ENCODE measurements at places on chromosomes 3 and 15.

DNA sequence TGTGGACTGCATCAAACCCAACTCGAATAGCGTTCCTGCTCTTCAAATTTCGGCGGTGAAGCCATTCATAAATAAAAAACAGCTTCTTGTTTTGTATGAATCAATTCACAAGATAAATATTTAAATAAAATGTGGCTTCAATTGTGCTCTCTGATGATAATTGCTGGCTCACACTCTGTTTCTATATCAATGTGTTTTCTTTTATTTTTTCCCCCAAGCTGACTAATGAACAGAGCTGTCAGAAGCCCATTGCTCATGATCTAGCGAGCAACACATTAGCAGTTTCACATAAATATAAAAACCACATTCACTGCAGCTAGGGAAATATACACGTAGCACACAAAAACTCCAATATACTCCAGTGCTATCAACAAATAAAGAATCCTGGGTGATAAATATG, 45.0 kb upstream of the FOXP1 start:
- DNase-seq: no peak

DNA sequence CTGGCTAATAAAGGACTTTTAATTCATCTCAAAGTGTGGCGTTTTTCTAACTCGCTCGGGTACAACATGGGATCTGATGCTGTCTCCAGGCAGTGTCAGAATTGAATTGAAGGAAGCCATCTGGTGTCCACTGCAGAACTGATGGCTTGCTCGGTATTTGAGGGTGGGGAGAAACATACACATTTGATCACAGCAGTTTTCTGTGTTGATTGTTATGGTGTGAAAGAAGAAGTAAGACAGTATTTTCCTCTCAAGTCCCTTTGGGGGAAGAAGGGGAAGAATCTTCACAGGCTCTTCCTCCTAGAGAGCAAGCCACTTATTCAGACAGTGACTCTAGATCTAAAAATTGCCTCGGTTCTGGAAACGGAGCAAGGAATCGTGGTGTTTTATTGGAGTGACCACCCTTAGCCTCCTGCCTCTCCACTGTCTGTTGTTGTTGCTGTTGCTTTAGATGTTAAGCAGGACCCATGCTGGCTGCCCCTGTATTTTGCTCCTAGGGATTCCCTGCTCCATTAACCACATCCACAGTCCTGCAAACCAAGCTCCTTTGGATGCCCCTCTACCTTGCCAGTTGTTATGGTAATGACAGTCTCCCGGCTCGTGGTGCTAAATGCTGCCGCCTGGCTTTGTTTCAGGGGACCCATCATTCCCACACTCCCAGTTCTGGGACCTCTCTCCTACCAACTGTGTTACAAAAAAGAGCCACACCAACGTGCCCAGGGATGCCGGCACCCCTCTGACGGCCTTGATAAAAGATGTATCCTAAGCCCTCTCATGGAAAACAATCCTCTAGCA, 15.3 kb upstream of the MCCC1 start:
- no peak for DNase-seq

GRCh38 chr3:101936419-101937356, 87.4 kb downstream of the NFKBIZ start:
- no peak for DNase-seq

GRCh38 chr3:26369133-26369532, 253.4 kb upstream of the LRRC3B start:
- no peak for DNase-seq

GRCh38 chr15:60363903-60364611, 33.7 kb downstream of the ANXA2 start:
- DNase-seq: no peak

DNA sequence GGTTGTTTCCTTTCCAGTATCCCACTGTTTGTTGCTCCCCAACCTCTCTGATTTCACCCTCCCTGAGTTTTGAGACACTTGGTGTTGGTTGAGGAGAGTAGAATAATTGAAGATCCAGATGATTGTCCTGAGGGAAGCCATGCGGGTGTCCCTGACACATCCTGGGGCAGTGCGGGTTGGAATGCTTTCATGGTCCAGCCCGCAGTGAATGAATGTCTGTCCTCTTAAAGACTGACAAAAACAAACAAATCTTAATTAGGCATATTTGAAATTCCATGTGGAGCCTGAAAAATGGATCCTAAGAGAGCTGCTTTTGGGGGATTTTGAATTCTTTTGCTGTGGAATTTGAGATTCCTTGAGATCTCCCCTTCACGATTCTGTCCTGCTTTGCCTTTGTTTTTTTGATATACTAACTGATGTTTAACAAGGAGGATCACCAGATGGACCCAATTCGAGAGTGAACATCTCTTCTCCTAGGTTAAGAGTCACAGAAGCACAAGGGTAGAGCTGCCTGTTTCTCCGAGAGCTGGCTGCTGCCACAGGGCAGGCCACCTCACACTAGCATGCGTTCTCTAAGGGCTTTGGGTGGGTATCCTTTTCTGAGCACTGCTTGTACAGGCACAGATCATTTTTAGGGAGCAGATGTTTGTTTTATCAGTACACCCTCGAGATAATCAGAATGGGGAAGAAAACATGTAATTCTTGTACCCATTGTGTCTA, 47.4 kb downstream of the GPR171 start:
- no peak for DNase-seq

DNA sequence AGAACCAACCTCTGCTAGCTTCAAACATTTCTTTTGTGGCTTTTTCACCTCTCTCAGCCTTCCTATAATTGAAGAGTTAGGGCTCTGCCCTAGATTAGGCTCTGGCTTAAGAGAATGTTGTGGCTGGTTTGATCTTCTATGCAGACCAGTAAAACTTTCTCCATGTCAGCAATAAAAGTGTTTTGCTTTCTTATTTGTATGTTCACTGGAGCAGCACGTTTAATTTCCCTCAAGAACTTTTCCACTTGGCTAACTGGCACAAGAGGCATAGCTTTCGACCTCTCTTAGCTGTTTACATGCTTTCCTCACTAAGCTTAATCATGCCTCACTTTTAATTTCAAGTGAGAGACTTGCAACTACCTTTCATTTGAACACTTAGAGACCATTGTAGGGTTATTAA, 964.7 kb downstream of the ROBO2 start:
- DNase-seq: no peak

DNA sequence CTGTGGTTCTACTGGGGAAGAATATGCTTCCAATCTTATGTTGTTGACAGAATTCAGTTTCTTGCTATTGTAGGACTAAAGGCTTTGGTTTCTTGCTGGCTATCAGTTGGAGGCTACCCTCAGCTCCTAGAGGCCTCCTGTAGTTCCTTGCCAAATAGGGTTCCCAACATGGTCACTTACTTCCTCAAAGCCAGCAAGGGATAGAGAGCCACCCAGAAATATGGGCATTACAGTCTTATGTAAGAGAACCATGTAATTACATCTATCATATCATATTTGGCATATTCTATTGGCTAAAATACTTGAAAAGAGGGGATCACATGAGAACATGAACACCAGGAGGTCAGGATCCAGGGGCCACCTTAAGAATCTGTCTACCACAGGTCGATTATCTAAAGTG, 6.2 kb upstream of the COX17 start:
- no peak for DNase-seq

DNA sequence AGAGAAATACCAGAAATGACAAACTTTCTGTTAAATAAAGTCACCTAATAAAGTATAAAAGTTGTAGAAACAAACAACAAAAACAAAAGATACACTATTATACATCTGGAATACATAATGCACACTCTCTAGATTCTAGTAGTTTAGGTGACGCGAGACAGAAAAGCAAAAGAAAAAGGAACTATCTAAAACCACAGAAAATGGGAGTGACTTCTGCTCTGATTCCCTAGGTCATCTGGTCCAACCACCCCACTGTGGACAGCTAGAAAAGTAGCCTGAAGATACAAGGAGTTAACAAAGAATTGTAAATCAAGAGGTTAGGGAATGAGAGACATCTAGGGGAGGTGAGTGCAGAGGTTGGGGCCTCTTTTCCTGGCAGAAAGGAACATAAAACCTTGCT, 39.1 kb downstream of the DHX36 start:
- no peak for DNase-seq

DNA sequence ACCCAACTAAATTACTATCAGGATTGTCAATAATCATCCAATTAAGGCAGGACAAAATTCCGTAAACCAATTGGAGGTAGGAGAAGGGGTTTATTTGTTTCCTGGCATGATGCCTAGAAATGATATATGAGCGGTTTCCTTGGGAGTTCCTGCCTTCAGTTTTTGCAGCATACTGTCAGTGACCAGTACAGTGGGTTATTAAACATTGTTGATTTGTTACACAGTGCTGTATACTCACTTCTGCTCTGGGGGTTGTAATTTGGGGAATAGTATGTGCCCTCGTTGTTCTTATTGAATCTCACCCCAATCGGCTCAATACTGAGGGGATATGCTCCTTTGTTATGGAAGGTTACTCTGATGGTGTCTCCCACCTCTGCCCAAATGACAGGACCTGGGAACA, 22.2 kb downstream of the CP start:
- DNase-seq: no peak

DNA sequence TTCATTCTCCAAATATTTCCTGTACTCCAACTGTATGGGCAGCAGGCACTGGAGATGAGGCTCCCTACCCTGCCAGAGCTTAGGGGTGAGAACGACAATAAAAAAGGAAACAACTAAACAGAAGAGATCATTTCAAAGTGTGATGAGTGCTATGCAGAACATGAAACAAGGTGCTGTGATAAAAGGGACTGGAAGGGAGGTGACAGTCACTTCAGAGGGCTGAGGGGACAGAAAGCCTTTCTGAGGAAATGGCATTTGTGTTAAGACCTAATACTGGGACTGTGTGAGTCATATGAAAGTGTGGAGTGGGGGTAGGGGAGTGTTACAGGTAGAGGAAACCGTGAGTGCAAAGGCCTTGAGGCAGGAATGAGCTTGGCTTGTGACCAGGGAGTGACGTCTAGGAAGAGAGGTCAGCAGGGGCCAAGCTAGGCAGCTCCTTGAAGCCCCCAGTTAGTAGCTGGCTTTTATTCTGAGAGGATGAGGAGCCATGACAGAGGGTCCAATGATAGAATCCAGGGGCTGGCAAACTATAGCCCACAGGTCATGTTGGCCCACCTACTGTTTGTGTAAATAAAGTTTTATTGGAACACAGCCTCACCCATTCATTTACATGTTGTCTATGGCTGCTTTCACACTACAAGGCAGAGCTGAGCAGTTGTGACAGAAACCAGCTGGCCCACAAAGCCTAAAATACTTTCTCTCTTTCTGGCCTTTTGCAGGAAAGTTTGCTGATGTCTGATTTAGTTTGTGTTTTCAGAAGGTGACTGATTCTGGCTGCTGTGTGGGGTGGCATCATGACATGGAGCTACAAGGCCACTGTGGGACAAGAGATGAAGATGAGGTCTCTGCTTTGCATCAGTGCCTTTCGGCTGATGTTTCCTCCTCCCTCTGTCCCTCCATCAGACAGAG, 56.6 kb downstream of the LSM3 start:
- no peak for DNase-seq

DNA sequence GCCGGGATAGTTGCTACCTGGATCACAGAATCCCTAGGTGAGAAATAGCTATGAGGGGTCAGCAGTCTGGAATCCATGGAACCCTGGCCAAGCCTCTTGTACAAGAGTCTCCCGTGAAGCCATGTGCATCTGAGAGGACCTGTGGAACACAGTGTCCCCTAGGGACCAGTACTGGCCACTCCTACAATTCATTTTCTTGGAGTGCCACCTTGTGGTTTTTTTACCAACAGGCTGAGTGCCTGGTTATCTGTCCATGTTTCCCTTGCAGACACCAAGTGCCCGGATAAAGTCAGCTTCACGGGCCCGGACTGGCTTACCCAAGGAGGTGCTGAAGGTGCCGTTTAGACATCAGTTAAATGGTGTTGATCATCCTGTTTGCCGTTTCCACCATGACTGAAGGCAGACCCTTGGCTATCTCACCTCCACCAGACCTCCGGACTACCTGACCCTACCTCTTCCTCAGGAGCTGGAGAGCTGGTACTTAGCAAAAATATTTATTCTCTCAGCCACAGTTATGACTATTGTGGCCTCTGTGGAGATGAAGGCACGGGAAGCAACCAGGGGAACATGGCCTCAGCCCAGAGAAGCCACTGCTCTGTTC, 93.9 kb downstream of the RBPMS2 start:
- DNase-seq: no peak

GRCh38 chr15:66951531-66952320, 113.7 kb upstream of the SMAD3 start:
- DNase-seq: no peak

GRCh38 chr3:55731741-55732140, 244.6 kb upstream of the WNT5A start:
- DNase-seq: no peak

GRCh38 chr15:55468321-55468720, 39.7 kb downstream of the DNAAF4 start:
- no peak for DNase-seq

DNA sequence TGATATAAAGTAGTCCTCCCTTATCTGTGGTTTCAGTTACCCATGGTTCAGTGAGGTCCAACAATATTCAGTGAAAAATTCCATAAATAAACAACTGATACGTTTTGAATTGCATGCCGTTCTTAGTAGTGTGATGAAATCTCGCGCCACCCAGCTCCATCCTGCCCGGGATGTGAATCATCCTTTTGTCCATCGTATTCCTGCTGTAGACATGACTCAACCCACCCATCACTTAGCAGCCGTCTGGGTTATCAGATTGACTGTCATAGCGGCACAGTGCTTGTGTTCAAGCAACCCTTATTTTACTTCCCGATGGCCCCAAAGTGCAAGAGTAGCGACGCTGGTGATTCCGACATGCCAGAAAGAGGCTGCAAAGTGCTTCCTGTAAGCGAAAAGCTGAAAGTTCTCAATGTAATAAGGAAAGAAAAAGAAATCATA, 48.0 kb upstream of the MEX3B start:
- DNase-seq: no peak

DNA sequence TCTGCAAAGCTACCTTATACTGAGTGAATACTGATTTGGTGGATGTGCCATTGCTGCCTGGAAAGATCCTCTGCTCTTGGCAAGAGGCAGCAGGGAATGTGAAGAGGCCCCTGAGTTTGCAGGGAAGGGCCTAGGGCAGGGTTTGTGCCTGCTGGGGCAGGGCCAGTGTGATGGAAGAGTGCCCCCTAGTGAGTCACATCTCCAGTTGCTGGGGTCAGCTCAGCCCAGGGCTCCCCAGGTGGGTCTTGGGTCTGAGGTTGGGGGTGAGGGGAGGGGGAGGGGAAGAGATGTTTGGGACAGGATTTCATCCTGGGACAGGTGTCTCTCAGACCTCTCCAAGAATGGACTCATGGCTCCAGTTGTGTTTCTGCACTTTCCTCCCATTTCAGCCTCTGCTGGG, 4.1 kb upstream of the AMOTL2 start:
- no peak for DNase-seq

- no peak for DNase-seq
These were observed 18.8 kb downstream of the HEMK1 start for GRCh38 chr3:50587806-50588758.

- no peak for DNase-seq
These were observed 73.5 kb upstream of the SPATA16 start for GRCh38 chr3:173214576-173214975.

DNA sequence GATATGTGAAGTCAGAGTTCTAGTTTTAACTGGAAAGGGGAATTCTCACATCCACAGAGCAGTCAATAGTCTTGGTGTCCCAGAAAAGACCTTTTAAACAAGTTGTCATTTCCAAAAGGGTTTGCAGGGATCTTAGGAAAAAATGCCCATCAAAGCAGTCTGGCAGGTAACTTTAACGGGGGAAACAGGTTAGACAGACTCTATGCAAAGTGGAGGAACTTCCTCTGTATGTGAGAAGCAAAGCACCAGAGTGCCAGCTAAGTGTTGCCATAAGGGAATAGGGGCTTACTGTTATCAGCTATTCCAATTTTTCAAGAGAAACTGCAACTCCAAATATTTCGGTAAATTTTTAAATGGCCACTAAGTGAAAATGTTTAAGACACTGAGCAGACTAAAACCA, 307.9 kb upstream of the MDFIC2 start:
- no peak for DNase-seq
